ENCODE measurements at places on chromosomes 4 and X. TPM values are rescaled to one million over a fixed set of nuclear protein-coding genes. Genes with fewer than 3 reads are reported as not detected.

The FAM9C gene
- not detected for total RNA-seq

The DGKK gene
- not detected for total RNA-seq

The BBS12 gene
- 10.6 TPM for total RNA-seq

The POU3F4 gene
- total RNA-seq, result not detected

The KIAA1210 gene
- not detected for total RNA-seq

DNA sequence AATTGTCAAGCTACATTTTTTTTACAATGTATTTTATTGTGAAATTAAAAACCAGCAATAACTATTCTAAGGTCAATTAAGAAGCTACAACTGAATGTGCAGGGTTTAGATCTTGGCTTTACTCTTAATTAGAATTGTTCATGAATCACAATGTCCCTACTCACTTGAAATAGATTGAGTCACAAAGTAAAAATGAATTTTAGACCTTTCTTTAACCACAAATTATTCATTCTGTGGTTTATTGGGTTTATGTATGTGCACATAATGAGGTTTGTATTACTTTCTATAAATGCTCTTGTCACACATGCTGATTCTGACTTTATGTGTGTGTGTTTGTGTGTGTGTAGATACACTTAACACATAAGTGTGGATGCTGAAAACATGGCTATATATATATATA, 647.0 kb upstream of the AADAT start:
- DNase-seq, result no peak
